Left kidney (tissue), 8 donors: ENCODE measurements at places on chromosomes 1 and 21. TPM values are rescaled to one million over a fixed set of nuclear protein-coding genes. Genes with fewer than 3 reads are reported as not detected.

Gene MLLT11
- 25.4 TPM for polyA plus RNA-seq

Gene KHDC4
- polyA plus RNA-seq: 82.4 TPM

DNA sequence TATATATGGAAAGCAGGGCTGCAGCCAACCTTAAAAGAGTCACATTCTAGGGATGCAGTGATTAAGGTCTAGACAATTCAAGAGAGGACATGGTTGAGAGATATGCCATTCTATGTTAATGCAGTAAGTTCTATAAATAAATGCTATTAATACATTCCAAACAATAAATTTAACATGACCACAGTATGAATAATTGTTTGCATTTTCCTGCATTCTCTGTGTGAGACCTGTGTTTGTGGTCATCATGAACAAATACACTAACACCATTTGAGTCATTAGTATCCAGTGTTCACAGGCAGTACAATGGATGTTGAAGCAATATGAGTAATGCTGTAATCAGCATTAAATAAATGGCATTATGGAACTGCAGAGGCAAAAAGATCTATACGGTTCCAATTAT, 5.5 kb upstream of the ZRANB2 start:
- no peak for DNase-seq

Gene SLC1A7
- 0.05 TPM for polyA plus RNA-seq

GRCh38 chr1:197911111-197911856, 5.9 kb upstream of the LHX9 start:
- DNase-seq: no peak

Gene ADAMTSL4
- 10.4 TPM for polyA plus RNA-seq

Gene TNFSF4
- 2.0 TPM for polyA plus RNA-seq

GRCh38 chr21:35506352-35506751, 457.2 kb upstream of the RUNX1 start:
- no peak for DNase-seq

DNA sequence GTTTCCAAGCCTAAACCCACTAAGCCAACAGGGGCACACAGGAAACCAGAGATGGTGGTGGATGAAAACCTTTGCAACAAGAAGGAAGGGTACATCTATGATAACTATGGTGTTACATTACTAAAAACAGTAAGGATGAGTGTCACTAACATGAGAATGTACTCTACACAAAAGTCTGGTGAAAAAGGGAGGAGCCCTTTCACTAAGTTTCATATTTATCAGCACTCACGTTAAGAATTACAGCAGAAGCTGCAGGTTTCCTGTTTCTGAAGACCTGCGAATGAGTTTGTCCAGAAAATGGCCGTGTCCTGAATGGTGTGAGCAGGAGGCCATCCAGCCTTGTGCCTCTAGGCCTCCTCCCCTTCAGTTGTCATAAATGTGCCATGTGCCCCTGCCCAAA, 17.8 kb downstream of the ABCG1 start:
- DNase-seq: no peak

GRCh38 chr1:192579010-192579738, 3.6 kb downstream of the RGS1 start:
- no peak for DNase-seq

- DNase-seq: no peak
Measured at GRCh38 chr1:94974824-94975223, 47.9 kb upstream of the CNN3 start.

DNA sequence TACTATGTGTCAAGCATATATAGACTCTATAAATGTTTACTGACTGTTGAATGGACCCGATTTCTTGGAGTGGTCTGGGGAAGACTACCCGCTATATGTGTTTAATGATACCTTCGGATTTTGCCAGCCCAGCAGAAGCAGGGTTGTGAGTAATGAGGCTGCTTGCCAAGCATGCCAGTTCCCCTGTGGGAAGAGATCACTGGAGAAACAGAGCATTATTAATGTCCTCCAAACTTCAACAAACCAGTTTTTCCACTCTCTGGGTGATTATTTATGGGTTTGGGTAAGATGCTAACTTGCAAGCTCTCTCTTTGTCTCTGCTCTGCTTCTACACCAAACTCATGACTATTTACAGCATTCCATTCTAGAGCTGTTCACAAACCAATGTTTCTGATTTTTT, 25.1 kb upstream of the PHGDH start:
- peak; percentile 31 for DNase-seq

Gene FAAH
- polyA plus RNA-seq: 21.4 TPM

DNA sequence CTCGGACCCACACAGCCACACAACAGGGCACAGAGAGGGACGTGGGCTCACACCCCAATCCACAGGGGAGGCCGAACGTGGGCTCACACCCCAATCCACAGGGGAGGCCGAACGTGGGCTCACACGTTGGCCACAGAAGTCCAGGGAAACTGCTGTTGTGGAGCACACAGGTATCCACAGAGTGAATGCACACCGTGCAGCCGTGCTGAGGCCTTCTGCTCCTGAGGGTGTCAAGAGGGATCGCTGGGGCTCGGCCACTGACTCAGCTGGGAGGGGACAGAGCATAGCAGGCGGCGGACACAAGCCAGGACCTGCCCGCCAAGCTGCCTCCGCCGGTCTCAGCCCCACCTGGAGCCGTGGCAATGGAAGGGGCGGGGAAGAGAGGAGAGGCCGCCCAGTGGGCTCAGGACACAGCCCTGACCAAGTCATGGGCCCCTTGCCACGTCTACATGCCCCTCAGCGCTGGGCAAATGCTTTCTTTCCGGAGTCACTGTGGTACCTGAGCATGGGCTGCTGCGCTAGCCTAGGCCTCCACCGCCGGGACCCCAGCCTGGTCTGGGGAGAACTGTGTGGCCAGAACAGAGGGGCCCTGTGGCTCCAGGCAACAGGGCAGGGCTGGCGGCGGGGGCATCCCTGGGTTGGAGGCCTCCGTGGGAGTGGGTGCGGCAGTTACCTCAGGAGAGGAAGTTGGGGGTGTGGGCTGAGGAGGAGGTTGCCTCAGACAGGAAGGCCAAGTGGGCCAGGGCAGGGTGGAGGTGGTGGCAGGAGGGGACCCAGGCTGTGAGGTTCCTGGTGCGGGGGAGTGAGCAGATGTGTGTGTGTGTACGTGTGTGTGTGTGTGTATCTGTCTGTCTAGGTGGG, 1.2 kb downstream of the SYTL1 start:
- DNase-seq: no peak

Gene ADGRB2
- 12.1 TPM for polyA plus RNA-seq

GRCh38 chr1:178530037-178530402, 17.1 kb downstream of the TEX35 start:
- DNase-seq: no peak

Gene S100A8
- 3.4 TPM for polyA plus RNA-seq

GRCh38 chr1:203672346-203672745, 45.7 kb downstream of the ATP2B4 start:
- DNase-seq: peak; percentile 82

- no peak for DNase-seq
Measured at GRCh38 chr1:32352239-32352745, 10.0 kb downstream of the FAM229A start.

DNA sequence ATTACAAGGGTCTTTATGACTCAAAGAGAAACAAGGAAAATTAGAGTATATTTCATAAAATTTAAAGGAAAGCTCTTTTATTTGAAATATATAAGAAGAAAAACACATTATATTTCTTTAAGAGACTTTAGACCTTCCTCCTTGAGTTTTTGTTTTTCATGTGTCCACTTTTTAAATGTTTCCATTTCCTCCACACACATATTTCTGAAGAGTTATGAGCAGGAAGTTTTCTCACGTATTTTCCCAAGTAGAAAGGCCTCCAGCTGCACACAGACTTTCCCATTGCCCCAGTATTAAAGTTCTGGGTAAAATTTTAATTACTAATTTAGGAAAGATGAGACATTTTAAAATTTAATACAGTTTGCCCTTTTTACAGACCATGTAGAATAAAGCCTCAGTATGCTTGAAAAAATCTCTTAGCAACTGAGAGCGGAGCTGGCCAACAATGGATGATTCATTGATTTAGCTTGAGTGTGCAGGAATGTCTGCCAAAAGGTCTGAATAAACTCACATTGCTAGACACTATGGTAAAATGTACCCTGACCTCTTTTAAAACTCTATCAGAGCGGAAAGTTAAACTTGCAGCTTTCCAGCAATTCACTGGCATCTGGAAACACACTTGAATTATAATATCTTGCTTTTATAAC, 57.9 kb downstream of the DDAH1 start:
- peak; percentile 65 for DNase-seq

- no peak for DNase-seq
Measured at GRCh38 chr1:13930151-13930550, 230.2 kb downstream of the PRDM2 start.

- no peak for DNase-seq
Measured at GRCh38 chr1:43963006-43963405, 6.8 kb upstream of the DPH2 start.

DNA sequence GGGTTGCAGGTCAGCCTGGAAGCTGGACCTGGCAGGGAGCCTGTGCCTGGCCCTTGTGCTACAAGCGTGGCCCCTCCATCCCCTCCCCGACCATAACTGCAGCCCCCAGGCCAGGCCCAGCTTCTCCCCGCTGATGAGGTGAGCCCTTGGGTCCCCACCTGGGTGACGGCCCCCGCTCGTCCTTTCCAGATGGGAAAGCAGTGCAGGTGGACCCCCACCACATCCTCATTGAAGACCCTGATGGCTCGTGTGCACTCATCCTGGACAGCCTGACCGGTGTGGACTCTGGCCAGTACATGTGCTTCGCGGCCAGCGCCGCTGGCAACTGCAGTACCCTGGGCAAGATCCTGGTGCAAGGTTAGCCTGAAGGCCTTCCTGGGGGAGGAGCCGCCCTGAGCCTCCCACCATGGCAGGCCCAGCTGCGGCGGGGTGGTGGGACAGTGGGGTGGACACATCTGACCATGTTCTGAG, 56.9 kb downstream of the TRIM11 start:
- DNase-seq: no peak

DNA sequence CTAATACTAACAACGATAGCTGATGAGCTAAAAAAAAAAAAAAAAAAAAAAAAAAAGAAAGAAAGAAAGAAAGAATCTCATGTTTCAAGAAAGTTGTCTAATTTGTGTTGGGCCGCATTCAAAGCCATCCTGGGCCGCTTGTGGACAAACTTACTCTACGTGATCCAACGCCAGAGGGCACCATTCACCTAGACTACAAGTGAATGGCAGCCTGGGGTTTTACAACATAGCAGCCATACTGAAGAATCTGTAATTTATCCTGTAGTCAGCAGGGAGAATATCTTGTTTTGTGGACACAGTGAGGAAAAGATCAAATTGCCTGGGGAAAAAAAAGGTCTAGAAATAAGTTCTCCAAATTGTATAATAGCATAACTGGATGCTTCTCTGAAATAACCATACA, 47.0 kb downstream of the CYP2J2 start:
- peak; percentile 76 for DNase-seq

GRCh38 chr1:2344121-2344681, 47.2 kb downstream of the MORN1 start:
- no peak for DNase-seq

Gene TINAGL1
- polyA plus RNA-seq: 31.0 TPM

- DNase-seq: no peak
Measured at GRCh38 chr1:58156124-58156468, 390.4 kb downstream of the OMA1 start.

Gene TMEM269
- 1.3 TPM for polyA plus RNA-seq

DNA sequence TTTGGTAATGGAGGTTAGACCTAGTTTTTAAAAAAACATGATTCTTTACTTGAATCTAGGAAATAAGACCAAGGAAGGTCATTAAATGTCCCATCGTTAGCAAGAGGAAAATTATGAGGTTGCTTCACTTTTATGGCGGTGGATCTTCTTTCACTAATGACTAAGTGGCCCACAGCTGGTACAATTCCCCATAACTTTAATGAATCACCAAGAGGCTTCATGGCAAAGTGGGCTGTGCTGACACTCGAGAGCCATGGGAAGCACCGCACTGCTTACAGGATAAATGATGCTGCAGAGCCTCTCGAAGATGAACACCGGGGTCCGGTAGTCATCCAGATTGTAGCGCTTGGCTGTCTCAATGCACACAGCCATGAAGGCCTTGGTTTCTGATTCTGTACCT, 108.8 kb downstream of the UBR4 start:
- DNase-seq: no peak

DNA sequence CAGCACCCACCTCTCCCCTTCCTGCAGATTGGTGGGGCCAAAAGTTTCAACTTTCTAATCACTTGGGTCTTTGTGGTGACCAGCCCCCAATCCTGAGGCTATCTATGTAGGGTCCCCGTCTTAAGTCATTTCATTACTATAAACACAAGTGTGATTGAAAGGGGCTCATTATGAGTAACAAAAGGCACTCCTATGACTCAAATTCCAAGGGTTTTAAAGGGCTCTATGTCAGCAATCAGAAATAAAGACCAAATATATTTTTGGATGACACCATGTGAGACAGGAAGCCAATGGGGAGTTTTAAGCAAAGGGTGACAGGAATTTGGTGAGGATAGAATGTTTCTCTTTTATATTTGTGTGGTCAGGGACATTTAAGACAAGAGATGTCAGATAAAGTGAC, 6.2 kb downstream of the ERO1B start:
- no peak for DNase-seq

GRCh38 chr1:65820983-65821382, 28.3 kb downstream of the PDE4B start:
- DNase-seq: no peak

DNA sequence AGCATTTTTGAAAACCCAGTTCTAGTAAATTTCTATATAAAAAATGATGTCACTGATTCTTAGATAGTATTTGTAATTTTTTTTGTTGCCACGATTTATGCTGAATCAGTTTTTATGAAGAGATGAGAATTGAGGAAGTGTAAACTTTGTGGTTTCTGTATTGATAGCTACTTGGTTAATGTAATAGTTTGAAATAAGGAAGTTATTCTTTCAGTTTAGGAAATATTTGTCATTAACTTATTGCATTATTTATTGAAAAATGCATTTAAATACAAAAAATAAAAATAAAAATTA, 97.8 kb downstream of the ZFYVE9 start:
- DNase-seq: no peak

DNA sequence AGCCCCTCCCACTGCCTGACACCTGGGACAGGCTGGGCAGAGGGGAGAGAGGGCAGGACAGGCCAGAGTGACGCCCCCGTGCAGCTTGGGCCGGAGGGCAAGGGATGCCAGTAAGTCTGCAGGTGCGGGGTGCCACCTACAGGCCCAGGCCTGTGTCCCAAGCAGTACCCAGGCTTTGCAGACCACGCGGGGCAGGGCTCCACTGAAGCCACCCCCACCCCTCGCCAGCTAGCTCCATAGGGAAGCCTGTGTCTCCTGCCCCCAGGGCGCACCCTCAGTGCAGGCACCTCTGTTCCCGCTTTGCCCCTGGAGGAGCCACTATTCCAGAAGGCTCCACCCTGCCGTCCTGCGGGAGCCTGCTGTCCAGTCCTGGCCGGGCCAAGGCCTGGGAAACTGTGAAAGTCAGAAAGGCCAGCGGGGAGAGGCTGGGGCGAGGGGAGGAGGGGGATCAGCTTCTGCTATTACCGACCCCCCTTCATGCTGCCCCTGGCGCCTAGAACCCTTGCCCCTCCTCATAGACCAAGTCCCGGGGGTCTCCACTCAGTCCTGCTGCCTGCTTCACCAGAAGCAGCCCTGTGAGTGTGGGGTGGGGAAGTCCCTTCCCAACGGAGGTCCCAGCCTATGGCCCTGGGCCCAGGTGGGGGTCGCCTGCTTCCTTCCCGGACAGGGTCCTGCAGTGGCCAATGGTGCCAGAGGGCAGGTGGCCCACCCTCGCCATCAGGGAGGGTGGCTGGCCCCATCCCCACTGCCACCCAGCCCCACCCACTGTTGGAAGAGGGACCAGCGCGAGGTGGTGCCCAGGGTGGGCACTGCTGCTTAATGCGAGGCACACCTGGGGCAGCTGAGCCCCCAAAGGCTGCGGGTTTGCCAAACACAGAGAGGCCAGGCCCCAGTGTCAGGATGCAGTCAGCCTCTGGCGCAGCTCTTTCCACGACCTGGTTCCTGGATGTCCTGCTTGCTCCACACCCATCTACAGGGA, 54.4 kb downstream of the KCNAB2 start:
- no peak for DNase-seq

- no peak for DNase-seq
Measured at GRCh38 chr1:10283318-10283984, 73.1 kb downstream of the KIF1B start.
